ENCODE measurements at places on chromosomes 2 and 18. TPM values are rescaled to one million over a fixed set of nuclear protein-coding genes. Genes with fewer than 3 reads are reported as not detected.

DNA sequence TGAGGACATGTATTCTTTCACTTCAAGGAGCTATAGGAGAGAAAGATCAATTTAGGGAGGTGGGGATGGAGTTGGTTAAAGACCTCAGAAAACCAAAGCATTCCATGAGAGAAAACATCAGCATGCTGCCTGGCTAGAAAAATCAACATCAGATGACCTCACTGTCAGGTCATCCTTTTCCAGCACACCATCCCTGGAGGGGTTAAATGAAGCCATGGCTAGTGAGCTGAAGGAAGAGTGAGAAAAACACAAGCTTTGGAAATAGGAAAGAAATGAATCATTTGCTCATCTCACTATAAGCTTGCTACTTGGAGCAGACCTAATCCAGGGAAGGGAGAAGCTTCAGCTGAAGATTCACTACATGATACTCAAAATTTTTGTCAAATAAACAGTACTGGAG lies 109.5 kb upstream of the ITGB6 start:
- DNase-seq = no peak

- no peak for DNase-seq
Observed at GRCh38 chr2:3176869-3177255, 200.8 kb downstream of the EIPR1 start.

GRCh38 chr2:97781981-97782380 lies 68.6 kb downstream of the ZAP70 start:
- DNase-seq = no peak

DNA sequence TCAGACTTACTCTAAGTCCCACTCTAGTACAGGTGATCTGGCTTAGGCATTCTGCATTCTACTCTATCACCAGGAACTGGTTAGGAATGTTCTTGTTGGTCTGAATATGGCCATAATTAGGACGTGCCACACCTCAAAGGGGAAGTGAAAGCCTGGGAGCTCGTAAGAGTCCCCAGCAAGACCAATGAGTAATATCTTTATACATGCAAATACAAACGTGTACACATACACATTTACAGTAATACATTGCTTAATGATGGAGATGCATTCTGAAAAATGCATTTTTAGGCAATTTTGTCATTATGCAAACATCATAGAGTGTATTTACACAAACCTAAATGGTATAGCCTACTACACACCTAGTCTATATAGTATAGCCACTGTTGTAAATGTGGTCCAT lies 19.5 kb upstream of the ERCC3 start:
- DNase-seq = no peak

GRCh38 chr18:50786864-50787263 lies 33.0 kb downstream of the MRO start:
- DNase-seq = no peak

- no peak for DNase-seq
Observed at GRCh38 chr18:13615432-13615861, 110.9 kb downstream of the FAM210A start.

DNA sequence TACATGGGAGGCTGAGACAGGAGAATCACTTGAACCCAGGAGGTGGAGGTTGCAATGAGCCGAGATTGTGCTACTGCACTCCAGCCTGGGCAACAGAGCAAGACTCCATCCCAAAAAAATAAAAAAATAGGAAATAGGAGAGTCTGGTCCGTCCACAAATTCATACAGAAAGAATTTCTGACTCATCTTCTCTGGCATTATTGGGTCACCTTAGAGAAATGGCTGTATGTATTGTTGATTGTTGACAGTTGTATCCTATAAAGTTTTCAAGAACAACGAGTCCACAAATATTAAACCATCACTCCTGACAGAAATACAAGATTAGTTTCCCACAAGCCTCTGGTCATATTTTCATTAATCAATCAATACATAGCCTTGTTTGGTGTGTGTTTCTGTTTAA lies 20.4 kb downstream of the RBM43 start:
- DNase-seq = no peak

GRCh38 chr2:79717364-79718007 lies 204.6 kb downstream of the CTNNA2 start:
- DNase-seq = no peak

DNA sequence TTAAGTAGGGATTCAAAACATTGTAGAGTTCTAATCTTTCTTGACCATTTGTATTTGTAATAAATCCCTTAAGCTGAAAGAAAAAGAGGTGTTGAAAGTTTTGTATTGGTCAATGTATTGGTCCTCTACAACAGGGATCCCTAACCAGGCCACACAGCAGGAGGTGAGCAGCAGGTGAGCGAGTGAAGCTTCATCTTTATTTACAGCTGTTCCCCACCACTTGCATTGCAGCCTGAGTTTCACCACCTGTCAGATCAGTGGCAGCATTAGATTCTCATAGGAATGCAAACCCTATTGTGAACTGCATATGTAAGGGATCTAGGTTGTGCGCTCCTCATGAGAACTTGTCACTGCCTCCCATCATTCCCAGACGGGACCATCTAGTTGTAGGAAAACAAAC lies 715.7 kb upstream of the NXPH2 start:
- no peak for DNase-seq

DNA sequence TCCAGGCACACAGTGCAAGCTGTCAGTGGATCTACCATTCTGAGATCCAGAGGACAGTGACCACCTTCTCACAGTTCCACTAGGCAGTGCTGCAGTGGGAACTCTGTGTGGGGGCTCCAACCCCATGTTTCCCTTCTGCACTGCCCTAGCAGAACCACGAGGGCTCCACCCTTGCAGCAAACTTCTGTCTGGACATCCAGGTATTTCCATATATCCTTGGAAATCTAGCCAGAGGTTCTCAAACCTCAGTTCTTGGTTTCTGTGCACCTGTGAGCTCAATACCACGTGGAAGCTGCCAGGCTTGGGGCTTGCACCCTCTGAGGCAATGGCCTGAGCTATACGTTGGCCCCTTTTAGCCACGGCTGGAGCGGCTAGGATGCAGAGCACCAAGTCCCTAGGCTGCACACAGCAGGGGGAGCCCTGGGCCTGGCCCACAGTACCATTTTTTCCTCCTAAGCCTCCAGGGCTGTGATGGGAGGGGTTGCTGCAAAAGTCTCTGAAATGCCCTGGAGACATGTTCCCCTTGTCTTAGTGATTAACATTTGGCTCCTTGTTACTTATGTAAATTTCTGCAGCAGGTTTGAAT lies 77.5 kb downstream of the MAP4K3 start:
- DNase-seq = no peak

DNA sequence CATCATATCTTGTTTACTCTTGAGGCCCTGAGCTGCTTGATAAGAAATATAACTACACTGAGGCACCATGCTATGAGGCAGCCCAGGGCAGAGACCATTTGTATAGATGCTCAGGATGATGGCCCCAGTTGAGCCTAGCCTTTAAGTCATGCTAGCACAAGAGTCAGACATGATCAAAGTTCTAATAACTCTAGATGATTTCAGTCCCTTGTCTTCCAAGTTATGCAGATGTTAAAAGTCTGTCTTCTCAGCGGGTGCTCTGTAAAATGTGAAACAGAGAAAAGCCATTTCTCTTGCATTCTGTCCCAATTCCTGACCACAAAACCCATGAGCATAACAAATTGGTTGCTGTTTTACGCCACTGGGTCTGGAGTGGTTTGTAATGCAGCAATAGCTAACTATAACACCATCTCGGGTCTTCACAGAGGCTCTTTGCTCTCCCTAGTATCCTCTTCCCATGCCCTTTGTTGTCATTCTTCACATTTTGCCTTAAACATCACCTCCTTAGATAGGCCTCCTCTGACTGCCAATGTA lies 49.6 kb downstream of the NXPH2 start:
- DNase-seq = no peak

GKN2 gene
- not detected for total RNA-seq

GALNT5 gene
- total RNA-seq = 0.10 TPM

EPC2 gene
- total RNA-seq = 40.9 TPM

ZNF638 gene
- total RNA-seq = 211 TPM

Data from glutamatergic neuron (in vitro differentiated cells).